ENCODE measurements at places on chromosomes 4 and X.

GRCh38 chr4:134202166-134202956 is 772 bp upstream of the PABPC4L start:
- DNase-seq: no peak

GRCh38 chr4:52966781-52967180 is 104.7 kb downstream of the RASL11B start:
- DNase-seq: no peak

GRCh38 chrX:16130707-16131106 is 7.3 kb downstream of the GRPR start:
- no peak for DNase-seq

DNA sequence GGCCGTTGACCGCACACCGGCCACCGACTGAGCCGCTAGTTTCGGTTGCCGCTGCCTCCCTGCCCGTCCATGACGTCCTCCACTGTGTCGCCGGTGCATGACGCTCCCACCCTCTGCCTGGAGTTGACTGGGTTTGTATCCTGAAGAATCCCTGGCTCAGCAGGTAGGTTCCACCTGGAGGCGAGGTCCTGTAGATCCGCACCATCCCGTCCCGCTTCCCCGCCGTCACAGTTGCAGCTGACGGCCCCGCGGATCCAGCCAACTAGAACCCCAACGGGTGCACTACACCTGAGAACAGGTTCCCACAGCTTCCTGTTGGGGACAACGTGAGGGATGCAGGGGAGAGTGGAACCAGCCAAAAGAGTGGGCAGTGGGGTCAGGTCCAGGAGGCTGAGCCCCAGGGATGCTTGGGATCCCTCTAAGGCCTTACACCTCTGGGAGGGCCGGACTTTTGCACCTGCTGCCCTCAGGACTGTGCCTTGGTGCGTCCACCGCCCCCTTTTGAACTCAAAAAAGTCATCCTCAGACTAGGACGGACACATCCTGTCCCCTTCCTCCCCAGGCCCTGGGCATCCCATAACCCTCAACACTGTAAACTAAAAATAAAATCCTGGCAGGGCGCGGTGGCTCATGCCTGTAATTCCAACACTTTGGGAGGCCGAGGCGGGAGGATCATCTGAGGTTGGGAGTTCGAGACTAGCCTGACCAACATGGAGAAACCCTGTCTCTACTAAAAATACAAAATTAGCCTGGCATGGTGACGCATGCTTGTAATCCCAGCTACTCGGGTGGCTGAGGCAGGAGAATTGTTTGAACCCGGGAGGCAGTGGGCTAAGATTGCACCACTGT is 1.1 kb upstream of the SLBP start:
- no peak for DNase-seq

- no peak for DNase-seq
Measured at GRCh38 chr4:61473306-61473705, 273.2 kb downstream of the ADGRL3 start.

DNA sequence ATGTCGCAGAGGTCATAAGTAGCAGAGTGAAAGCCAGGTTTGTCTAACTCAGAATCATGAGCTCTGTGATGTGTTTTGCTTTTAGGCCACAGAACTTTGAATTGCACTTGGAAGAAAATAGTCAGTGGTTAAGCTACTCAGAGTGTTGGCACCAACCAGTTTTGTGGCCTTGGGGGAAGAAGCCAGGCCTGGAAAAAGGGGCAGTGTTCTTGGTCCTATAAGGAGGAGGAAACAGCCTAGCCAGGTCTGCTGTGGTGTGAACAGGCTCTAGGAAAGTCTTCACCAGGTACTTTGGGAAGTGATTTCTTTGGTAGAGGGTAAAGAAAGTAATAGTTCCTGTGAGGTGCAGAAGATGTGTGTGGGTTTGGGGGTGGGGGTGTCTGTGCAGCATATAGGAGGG is 49.2 kb downstream of the FHIP1A start:
- no peak for DNase-seq

DNA sequence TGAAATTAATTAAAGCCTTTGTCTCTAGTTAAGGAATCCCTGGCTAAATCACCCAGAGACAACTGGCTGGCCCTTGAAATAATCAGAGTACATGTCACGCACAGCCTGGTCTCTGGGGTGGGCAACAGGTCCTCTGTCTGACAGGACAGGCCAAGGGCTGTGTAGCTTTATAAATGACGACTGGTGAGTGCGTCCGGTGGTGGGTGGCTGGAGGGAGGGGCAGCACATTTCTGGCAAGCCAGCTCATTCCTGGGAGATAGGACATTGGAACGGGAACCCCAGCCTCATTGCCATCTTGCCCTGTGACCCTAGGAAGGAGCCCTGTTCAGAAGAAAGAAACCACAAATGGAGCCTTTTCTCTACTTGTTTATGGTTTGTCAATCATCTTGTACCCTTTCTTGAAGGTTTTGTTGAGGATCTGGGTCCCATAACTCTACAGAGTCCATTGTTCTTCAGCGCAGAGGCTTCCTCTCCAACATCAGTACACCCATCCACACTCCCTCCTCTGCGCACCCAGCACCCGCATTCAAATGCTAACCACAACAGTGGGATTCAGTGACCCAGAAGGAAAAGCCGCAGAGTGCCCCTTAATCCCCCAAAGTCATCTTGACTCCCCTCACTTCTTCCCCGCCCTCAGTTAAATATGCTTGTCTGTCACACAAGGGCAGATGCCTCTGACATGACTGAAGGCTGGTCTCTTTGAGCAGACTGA is 368.1 kb downstream of the UNC5C start:
- no peak for DNase-seq

DNA sequence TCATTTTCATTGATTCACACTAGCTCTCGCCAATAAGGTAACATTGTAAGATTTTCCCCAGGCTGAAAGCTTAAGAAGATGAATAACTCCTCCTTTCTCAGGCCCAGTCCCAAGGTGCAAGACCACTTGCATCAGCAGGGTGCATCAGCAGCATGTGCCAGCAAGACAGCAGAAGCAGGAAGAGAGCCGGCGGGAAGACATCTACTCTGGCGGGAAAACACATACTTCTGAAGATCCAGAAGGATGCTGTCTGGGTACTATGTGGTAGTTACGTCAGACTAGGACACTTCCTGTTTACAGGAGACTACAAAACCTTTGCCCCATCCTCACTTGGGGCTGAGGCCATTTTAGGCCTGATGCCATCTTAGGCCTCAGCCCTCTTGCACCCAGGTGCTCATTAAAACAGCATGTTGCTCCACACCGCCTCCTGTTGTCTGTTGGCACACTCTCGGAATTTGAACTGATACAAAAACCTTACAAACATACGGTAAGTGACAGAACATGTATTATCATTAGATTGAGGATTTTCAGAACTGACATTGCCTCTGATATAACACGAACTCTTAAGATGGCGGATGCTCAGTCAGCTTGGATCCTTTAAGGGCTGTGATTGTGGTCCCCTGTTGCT is 886.5 kb upstream of the EPHA5 start:
- DNase-seq: no peak

- DNase-seq: no peak
Measured at GRCh38 chr4:8377103-8378075, 63.1 kb downstream of the ACOX3 start.

- DNase-seq: no peak
Measured at GRCh38 chr4:151302432-151302831, 23.0 kb downstream of the SH3D19 start.

DNA sequence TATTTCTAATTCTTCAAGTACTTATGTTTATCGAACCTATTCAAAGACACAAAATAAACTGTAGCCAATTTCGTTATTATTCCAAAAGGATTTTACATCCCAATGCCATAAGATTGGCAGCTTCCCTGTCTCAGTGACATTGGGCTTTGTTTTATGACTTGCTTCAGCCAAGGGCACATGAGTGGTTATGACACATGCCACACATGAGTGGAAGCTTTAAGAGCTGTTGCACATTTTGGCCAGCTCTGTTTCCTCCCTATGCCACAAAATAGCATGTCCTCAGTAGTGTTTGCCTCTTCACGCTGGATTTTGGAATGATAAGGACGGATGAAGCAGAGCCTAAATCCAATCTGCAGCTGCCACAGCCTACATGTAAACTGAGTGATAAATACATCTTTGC is 21.9 kb downstream of the SEC24D start:
- no peak for DNase-seq
